ENCODE measurements at places on chromosomes 5 and 9.
A peak's percentile ranks its signal among the peaks of the same experiment; 100 is the strongest.

- DNase-seq = peak; percentile 89
Measured at GRCh38 chr9:134496413-134497282, 145.0 kb upstream of the COL5A1 start.

- DNase-seq = no peak
Measured at GRCh38 chr9:127388856-127389238, 8.1 kb upstream of the SLC2A8 start.

DNA sequence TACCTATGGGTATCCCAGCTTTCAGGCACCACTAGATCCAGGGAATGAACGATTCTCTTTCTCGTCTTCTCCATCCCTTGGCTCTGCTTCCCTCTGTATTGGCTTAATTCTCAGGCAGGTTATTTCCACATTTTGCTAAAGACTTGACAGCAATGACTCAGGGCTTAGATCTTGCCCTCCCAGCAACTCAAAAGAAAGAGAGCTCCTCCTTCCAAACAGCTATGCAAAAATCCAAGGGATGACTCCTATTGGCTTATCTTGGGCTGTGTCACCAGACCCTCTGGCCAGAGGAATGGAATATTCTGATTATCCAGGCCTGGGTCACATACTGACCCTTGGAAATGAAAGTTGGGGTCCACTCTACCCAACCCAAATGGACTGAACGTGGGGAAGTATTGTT lies 270.2 kb downstream of the NTRK2 start:
- no peak for DNase-seq

GRCh38 chr5:151903243-151903653 lies 21.4 kb downstream of the GLRA1 start:
- DNase-seq = no peak

GRCh38 chr5:156835905-156836304 lies 14.2 kb upstream of the PPP1R2B start:
- no peak for DNase-seq

- DNase-seq = no peak
Measured at GRCh38 chr5:154837009-154837901, 13.1 kb downstream of the FAXDC2 start.

DNA sequence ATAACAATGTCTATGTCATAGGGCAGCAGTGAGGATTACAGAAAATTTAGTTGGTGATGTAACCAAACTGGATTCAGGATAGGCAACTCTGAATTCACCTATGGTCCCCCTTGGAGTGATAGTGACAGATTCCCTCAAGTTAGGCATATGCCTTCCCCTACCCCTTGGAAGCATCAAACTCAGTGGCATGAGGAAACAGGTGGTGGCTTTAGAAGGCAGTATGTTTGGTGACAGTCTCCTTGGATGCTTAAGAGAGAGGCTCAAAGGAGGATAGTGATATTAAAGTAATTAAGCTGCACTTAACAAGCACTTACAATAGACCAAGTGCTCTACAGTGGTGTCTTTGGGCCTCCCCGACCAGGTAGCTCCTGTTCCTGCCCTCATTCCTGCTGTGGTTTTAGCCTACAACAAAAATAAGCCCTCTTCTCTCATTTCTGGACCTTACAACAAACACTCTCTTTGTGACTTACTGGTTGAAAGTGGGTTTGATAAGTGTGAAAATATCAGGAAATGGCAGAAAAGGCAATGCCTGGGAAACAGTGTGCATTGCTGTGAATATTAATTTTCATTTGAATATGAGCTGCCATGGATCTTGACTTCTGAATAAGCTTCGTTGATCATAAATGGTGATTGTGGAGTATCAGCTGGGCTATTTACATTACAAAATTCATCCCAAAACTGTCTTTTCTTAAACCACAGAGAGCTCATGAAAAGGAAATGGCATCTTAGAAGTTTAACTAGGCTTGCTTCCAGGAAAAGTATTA lies 29.2 kb downstream of the NR4A3 start:
- no peak for DNase-seq

GRCh38 chr5:78007233-78007632 lies 231.1 kb upstream of the TBCA start:
- no peak for DNase-seq

- DNase-seq = no peak
Measured at GRCh38 chr5:31114817-31115216, 78.7 kb upstream of the CDH6 start.

DNA sequence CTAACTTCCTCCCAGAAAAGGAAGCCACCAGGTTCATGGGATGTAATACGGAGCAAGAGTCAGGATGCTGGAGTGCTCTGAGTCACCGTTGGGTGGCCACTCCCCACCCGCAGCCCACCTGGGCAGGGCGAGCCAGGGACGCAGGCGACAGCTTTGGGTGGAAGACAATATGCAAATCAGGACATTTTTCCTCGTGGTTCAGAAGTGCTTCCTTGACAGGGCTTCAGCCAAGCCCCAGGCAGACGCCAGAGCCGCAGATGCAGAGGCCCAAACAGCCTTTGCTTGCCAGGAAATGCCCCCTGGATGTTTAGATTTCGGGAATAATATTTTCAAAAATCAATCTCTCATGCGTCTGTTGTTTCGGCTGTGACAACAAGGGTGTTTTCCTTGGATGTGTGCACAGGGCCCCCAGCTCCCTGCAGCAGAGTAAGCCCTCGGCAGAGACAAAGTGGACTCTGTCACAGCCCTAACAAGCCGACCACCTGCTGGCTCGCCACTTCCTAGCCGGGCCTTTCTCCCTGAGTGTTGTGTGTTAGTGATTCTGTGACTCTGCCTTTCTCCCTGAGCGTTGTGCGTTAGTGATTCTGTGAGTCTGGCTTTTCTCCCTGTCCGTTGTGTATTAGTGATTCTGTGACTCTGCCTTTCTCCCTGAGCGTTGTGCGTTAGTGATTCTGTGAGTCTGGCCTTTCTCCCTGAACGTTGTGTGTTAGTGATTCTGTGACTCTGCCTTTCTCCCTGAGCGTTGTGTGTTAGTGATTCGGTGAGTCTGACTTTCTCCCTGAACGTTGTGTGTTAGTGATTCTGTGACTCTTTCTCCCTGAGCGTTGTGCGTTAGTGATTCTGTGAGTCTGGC lies 11.8 kb upstream of the SLC9A3 start:
- no peak for DNase-seq

DNA sequence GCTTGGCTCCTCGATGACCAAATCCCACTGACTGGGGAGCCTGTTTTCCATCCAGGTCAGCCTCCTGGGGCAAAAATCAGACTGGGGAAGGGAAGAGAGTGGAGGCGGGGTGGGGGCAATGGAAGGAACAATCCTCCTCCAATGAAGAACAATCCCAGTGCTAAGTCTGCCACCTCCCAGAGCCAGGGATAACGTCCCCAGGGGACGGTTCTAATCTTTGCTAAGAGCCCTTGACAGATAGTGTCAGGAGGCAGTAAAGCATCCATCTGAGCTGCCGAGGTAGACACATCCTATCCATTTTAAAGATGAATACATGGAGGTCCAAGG lies 298.5 kb upstream of the MSX2 start:
- no peak for DNase-seq

- DNase-seq = no peak
Measured at GRCh38 chr9:272251-273213, 57.9 kb downstream of the DOCK8 start.
